ENCODE measurements at places on chromosomes 6 and 20.

DNA sequence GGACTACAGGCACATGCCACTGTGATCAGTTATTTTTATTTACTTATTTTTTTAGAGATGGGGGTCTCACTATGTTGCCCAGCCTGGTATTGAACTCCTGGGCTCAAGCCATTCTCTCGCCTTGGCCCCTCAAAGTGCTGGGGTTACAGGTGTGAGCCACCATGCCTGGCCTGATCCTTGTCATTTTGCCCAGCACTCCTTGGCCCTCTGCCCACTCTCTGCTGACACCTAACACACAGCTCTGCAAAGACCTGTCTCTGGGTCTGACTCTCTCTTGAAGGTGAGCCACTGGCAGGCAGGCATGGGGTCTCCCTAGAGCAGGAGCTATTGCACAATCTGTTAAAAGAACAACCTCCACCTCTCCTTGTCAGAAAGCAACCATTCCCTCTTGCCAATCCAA, 155.6 kb downstream of the ZFP64 start:
- DNase-seq, result no peak

DNA sequence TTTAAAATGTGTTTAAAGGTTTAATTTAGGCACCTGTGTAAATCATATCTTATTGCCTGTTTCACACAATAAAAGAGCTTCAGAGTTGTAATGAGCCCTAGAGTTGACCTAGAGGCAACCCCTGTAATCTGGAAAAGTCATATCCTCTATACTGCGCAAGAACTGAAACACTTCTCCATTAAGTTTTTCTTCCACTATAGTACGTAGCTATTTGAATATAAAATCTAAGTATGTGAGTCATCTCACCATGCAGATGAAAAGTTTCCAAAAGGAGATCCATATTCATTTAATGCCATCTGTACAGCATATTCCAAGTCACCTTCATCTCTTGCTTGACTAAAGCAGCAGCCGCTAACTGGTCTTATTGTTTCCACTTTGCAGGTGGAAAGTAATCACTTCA, 26.0 kb upstream of the TAAR1 start:
- no peak for DNase-seq

- no peak for DNase-seq
These were observed 80.3 kb upstream of the HMGCLL1 start for GRCh38 chr6:55659304-55659703.

GRCh38 chr6:35087361-35088280, 53.5 kb downstream of the TCP11 start:
- no peak for DNase-seq

GRCh38 chr6:36015666-36016065, 8.8 kb downstream of the SLC26A8 start:
- DNase-seq, result no peak

DNA sequence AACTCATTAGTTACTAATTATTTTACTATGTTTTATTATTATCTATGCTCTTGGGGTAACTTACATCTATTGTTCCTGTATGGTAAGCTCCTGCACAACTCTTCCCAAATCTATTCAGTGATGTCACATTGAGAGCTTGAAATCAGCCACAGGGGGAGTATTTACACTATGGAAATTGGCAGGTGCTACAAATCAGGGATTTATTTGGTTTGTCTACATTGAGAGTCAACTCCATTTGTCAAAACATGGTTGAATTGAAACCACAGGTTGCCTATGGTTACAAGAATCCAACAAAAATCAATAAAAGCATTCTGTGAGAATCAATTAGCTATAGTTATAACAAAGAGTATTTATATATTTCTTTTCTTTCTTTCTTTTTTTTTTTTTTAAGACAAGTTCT, 3.9 kb upstream of the FITM2 start:
- no peak for DNase-seq

DNA sequence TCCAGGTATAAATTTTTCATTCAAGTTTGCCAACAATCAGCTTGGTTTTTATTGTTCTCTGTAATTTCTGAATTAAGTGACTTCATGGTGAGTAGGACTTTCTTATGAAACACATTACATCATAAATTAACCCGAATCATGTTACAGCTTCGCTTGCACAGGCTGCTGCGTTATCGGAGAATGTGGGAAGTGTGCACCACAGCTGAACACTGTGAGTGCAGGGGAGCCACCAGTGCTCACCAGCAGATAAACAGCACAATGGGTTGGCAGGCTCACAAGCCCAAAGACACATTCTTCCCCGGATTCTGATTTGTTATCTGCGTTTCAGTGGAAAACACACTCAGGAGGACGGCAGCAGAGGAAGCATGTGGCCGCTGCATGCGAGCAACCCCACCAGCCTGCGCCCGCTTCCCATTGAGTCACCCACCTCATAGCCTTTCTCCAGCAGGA, 121.1 kb downstream of the GMDS start:
- no peak for DNase-seq

DNA sequence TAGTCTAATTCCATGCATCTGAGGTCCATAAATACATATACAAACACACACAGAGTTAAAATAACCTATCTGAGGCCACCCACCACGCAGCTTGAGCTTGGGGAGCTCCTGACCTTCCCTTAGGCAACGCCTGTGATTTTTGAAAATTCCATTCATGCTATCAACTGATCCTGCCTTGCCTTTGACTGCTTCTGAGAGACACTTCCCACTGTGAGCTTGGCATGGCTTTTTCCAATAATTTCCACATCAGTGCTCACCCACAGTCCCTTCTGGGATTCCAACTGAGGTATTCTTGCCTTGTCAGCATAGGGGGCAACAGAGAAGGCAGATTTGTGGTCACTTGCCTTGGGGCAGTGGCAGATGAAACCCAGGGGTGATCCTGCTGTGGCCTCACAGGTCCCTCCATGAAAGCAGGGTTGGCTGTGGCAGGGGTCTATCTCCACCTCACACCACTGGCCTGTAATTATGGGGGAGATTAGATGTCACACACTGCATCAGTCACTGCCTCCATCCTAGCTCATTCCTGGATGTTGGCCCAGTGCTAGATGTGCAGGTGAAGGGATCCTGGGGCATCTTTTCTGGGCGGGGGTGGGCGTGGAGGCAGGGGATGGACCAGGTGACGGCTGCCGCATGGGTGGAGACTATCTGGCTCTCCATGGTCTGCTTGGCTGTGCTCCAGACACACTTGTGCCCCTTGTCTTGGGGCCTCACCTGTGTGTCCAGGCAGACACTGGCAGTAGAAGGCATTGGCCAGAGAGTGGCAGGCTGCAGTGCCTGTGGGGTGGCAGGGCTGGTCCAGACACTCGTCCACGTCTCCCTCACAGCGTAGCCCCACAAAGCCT, 11.2 kb upstream of the GPSM3 start:
- no peak for DNase-seq

GRCh38 chr6:21947731-21948386, 349.0 kb downstream of the PRL start:
- no peak for DNase-seq

DNA sequence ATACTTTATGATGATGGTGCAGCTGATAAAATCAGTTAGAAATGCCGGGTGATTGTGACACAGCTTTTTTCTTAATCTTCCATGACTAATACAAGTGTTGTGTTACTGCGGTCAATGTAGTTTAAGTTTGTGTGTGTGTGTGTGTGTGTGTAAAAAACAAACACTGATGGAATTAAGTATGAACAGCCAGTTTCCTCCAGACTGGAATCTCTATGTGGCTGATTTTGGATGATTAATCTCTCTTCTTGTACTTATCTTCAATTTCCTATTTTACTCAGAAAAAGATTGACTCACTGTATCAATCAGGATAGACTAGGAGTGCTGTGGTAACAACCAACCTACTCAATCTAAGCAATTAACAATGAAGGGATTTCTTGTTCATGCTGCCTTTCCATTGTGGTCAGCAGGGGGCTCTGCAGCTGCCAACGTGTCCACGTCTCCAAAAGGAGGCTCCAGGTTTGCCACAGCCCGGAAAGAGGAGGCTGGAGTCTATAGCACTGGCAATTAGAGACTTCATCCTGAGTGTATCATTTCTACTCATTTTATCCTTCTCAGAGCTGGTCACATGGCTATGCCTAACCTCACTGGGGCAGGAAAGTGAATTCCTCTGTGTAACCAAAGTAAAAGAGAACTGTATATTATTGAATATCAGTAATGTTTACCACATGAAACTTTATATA, 107.7 kb downstream of the CD109 start:
- DNase-seq, result no peak

GRCh38 chr6:166512567-166512966, 73.9 kb downstream of the RAMACL start:
- DNase-seq, result no peak

DNA sequence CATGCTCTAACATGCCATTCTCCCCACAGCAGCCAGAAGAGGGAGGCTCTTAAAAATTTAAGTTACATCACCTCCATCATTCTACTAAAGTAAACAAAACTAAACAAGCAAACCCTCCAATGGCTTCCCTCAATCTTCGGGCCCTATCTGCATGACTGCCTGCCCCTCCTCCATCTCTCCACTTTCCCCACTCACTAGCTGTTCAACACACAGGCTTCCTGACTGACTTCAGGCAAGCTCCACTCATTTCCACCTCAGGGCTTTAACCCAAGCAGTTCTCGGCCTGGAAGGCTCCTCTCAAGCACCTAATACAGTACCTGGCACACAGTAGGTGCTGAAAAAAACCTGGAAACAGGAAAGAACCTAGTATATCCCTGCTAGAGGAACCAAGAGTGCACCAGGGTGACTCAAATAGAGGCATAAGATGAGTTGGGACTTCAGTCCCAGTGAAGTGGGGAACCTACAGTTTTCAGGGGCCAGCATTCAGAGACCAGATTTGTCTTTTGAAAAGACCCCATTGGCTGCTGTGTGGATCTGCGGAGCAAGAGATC, 2.8 kb downstream of the AHCY start:
- no peak for DNase-seq

DNA sequence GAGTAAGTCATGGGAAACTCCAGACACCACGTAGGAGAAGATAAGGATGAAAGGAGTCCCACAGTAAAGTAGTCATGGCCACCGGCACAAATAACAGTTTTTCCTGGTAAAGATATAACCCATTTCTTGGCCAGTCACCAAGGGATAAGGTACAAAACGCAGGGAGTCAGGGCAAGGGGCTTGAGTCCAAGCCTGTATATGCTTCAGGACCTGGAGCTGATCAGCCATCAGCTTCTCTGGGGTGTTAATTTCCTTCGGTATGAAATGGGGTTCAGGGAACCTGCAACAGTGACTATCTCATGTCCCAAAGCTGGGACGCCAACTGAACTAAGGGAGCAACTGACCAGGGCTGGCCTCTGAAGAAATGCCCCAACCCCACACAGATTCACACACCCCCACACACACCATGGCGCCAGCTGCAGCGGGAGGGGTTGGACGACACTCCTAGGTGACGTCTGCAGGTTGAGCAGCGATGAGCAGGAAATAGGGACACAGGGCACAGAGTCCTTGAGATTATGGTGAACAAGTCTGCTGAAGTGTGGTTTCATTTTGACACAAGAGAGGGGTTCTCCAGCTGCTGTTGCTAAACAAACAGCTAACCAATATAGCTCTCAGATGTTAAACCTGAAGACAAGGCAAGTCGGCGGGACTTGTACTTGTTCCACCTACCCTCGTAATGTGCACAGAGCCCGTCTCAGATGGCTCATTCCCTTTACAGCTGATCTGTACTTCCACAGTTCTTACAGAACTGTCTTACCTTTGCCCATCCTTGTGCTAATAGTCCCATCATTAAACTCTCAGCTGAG, 7.4 kb upstream of the ADTRP start:
- DNase-seq, result no peak

DNA sequence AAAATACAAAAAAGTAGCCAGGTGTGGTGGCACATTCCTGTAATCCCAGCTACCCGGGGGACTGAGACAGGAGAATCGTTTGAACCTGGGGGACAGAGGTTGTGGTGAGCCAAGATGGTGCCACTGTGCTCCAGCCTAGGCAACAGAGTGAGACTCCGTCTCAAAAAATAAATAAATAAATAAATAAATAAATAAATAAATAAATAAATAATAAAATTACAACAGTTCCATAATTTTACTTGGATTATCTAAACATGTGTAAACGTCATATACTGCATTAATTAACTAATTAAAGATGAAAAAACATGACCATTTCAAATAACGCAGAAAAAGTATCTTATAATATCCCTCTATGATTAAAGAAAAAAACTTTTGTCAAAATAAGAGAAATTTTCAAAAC, 65.8 kb downstream of the SAMD3 start:
- DNase-seq, result no peak

GRCh38 chr6:25431975-25432307, 152.8 kb downstream of the CARMIL1 start:
- no peak for DNase-seq

- DNase-seq, result no peak
These were observed 414.5 kb upstream of the HSF2 start for GRCh38 chr6:121984956-121985355.

DNA sequence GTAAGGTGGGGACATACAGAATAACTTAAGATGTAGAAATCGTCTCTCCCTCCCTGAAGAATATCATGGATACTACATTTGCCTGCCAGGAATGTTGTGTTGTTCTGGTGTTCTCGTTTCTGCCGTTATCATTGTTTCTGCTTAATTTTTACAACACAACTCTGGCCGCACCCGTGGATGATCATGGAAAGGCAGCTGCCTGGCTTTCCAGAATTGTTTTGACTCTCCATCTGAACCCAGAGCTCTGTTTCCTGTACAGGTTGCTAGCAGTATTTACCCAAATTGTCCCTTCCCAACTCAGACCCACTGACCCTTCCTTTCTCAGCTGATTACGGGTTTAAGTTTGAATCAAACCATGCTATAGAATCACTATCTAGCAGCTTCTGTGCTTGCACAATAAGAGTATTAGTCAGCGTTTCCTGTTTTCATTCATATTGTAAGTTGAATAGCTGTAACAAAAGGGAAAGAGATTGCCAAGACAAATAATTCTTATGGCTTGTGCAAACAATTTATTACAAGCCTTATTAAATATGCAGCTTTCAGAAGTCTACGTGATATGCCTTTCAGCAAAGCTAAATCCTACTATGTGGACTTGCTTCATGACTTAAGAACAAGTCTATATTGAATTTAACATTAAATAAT, 139.0 kb downstream of the MTHFD1L start:
- DNase-seq, result no peak

DNA sequence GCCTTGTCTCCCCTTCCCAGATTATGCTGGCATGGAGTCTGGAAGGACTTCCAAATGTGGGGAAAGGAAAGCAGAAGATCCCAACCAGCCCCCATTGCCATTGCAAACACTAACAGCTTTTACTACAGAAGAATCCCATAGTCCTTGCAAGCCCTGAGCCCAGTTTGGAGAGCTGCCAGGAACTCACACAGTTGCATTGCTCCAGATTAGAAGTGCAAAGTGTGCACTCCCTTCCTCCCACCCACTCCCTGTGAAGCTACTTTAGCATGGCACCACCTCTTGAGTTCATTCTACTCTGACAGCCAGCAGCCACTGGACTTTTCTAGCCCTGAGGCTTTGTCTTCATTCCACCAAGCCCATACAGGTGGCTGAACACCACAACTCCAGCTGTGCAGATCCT, 67.6 kb downstream of the SLC22A2 start:
- DNase-seq, result no peak

- no peak for DNase-seq
These were observed 18.1 kb upstream of the ZBP1 start for GRCh38 chr20:57638173-57638894.

DNA sequence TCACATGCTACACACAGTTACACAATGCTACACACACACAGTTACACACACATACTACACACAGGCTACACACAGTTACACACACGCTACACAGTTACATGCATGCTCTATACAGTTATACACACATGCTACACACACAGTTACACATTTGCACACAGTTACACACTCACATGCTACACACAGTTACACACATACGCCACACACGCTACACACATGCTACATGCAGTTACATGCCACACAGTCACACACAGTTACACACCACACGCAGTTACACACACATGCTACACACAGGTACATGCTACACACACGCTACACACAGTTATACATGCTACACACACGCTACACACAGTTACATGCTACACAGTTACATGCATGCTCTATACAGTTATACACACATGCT, 15.6 kb downstream of the MYT1 start:
- no peak for DNase-seq

All from thoracic aorta (tissue), 2 donors.